ENCODE measurements at places on chromosomes 3 and 15.

DNA sequence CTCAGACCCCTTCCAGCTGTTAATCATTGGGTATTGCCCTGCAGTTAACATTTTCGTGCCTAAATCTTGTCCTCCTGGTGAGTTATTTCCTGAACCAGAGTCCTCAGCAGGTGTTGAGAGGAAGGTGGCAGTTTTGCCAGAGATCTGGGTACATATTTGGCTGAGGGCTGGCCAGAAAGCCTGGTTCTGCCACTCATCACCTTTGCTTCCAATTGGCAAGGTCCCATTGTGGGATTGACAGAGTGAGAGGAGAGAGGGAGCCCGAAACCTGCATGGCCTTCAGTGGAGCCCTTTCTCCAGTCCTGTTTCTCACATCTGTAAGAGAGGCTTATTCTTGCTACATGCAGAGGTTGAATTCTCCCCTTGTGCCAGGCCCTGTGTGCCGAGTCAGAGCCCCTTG, 8.9 kb upstream of the TKT start:
- DNase-seq = no peak

DNA sequence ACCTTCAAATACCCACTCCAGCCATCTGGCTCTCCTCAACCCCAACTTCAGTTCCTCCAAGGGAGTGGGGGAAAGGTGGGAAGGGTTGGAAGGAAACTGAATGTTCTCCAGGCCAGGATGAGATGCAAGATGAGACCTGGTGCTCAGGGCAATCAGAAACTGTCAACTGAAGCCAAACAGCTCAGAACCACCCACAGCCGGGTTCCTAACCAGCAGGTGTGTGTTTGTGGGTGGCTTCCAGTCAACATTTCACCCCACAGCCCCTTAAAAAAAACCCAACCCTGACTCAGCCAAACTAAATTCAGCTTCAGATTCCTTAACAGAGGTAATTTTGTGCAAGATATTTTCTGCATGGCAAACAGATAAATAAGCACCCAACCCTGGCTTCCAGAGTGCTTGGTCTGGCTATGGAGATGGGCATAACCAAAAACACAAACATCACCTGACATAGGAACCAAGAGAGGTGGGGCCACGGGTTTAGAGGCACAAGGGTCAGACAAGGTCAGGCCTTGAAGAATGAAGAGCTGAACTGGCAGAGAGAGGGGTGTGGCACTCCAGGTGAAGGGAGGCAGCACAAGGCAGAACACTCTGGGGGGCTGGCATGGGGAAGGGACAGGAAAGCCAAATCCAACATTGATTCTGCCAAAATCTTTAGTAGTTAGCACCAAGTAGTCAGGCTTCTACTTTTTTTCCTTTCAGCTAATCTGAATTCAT, 34.7 kb downstream of the ZNF445 start:
- DNase-seq = no peak

GRCh38 chr3:48990636-48991469, 812 bp downstream of the P4HTM start:
- DNase-seq = peak; percentile 34

- DNase-seq = peak; percentile 60
These were observed 89.0 kb upstream of the FGF12 start for GRCh38 chr3:192816351-192816750.

- no peak for DNase-seq
These were observed 229.7 kb upstream of the TBL1XR1 start for GRCh38 chr3:177426878-177427495.

GRCh38 chr3:102158080-102158740, 276.6 kb upstream of the ZPLD1 start:
- DNase-seq = no peak

DNA sequence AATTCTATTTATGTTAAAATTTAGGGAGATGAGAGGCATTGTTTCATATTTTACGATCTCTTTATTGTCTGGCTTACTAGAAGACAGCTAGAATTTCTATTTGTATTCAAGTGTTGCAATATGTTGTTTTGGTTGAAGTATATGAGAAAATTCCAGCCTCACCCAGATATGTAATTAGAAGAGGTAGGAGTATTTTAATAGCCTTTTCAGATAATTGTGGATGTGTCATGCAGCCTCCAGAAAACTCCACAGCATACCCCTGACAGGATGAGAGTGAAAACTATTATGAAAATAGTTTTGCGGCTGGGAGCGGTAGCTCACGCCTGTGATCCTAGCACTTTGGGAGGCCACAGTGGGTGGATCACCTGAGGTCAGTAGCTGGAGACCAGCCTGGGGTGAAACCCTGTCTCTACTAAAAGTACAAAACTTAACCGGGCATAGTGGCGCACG, 21.5 kb upstream of the USP3 start:
- no peak for DNase-seq

DNA sequence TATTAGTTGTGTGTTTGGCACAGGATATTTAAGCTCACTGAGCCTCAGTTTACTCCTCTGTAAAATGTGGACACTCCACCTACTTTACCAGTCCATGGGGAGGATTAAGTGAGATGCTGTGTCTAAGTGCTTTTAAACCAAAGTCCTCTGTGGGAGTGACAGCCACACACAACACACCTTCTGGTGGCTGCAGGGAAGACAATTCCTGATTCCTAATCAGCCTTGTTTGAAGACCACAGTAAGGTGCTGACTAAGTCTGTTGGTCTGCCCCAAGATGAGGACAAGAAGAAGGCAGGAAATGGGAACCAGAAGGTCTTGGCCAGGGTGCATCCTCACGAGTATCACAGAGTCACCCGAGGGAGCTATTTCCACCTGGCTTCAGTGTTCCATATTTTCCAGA, 52.3 kb downstream of the EPHB1 start:
- DNase-seq = peak; percentile 15

DNA sequence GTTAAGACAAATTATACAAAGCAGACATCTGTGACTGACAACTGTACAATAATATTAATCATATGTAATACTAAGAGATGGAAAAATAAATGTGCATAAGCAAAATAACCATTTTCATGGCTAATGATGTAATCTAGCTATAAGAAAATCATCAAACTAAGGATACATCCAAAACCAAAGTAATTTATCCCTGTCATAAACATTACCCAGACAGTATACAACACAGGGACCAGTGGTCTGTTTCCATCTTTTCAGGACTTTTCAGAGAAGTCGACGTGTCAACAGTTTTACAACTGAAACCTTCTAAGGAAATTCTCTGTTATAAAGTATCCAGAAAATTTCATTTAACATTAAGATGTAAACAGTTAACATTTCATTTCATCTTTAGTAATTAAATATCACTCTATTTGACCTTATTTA, 11.0 kb downstream of the THBS1 start:
- DNase-seq = peak; percentile 19

- DNase-seq = no peak
These were observed 4.8 kb downstream of the VEPH1 start for GRCh38 chr3:157498371-157498770.

DNA sequence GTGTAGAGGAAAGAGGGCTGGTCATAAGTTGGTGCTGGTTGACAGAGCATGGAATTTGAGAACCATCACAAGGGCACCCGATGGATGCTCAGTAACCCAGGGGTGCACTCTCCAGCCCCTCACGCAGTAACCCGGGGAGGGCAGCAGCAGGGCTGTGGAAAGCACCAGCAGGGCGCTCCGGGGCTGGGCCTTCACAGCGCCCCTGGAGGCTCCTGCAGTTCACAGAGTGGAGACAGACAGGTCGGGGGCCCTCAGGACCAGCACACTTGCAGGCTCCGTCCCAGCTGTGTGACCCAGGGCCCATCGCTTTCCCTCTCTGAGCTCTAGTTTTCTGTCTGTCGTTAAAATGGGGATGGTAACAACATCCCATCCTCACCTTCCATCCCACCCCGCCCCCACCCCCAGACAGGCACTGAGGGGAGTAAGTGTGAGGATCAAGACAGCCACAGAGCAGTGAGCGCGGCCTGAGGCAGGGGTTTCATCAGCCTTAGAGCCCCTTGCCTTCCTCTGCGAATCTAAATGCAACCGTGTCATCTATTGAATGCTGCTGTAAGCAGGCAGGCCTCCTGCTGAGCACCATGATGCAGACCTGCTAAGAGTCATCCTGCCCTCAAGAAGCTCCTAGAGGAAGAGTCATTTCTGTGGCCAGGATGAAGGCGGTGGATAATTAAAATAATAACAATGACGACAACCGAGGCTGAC, 90.2 kb upstream of the LINGO1 start:
- DNase-seq = no peak
